Neural crest cell (in vitro differentiated cells): ENCODE measurements at places on chromosomes 6 and 20.

DNA sequence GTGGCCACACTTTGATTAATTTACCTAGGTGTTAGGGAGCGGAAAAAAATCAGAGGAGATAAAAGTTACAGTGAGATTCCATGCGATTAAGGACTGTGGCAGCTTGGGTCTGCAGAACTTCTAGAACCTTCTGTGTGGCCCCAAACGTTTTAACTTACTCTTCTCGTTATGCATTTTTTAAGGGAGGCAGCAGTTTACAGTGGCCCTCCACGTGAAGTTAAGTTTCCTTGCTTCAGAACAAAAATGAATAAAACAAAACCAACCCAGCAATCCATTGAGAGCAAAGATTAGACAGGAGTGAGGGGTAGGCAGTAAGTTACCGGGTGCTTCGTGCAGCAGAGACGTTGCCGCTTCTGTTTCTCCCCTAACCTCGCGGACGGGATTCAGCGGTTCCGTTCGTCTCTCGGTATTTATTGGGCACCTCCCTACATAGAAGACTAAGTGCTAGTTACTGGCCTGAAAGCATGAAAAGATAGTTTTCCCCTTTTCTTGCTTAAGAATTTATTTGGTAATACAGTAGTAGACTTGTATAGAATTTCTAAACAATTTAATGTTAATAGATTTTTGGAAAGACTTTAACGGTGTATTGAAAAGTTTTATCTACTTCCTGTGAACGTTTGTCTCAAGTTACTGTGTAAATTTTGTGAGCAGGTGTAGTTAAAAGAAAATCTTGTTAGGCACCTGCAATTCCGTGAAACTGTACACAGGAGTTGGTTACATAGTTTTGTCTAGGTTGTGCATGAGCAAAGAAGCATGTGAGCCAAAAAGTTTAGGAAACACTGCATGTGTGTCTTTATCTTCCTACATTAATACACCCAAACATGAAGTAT, 1.1 kb downstream of the BAG2 start:
- peak overlapping the region; percentile 94 for H3K27ac ChIP-seq
- no peak for DNase-seq
- H3K36me3 ChIP-seq, result no peaks in the 10 kb centered on the region
- peak overlapping the region; percentile 87 for H3K4me3 ChIP-seq
- H3K4me1 ChIP-seq, result peaks cover 30% of the 10 kb centered on the region

- no peak overlapping the region for H3K4me3 ChIP-seq
- H3K27me3 ChIP-seq, result no peaks in the 10 kb centered on the region
Observed at GRCh38 chr6:139443231-139444112, 69.0 kb upstream of the CITED2 start.

DNA sequence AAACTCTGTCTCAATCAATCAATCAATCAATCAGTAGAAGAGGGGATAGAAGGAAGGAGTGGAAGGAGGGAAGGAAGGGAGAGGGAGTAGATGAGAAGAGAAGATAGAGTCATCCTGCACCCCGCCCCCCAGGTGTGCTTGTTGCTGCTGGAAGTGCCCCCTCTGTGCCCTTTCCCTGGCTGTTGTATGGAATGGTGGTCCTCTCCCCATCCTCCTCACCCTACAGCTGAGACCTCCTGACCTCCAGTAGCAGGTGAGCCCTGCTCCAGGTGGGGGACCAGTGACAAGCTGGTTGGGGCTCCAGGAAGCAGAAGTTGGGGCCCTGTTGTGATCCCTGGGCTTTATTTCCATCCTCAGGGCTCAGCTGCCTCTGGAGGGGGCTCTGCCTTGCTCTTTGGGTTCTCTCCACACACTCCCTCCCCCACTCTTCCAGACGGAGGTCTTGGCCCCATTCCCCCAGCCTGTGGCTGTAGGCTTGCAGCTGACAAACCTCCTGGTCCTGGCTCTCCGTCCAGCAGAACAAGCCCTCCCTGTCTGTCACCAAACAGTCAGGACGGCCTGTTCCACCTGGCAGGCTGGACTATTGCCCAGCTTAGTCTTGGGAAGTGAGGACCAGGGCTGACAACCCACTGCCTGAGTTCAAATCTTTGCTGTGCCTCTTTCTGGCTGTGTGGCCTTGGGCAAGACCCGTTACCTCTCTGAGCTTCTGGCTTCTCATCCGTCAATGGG, 26.0 kb upstream of the SCRT2 start:
- peaks cover 8% of the 10 kb centered on the region for H3K27me3 ChIP-seq
- H3K4me3 ChIP-seq, result no peak overlapping the region
- no peak overlapping the region for H3K27ac ChIP-seq
- peaks cover 15% of the 10 kb centered on the region for H3K4me1 ChIP-seq

DNA sequence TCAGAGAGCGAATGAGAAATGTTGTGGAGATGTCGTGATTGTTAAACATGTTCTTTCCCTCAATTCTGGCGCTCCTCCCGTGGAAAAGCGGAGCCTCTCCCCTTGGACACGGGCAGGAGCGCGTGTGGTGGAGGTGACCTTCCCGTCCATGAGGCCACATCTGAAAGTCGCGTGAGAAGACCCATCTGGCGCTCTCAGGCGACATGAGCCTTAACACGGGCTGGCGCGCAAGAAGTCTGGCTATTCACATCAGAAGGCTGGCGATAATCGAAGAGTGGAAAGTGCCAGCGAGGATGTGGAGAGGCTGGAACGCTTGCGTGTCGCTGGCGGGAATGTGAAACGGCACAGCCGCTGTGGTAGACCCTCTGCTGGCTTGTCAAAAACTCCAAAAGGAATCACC, 341.3 kb downstream of the ZFAND3 start:
- no peak for DNase-seq
- H3K27me3 ChIP-seq, result no peaks in the 10 kb centered on the region
- peaks cover 31% of the 10 kb centered on the region for H3K36me3 ChIP-seq
- peak overlapping the region; percentile 6 for H3K4me3 ChIP-seq
- H3K4me1 ChIP-seq, result peaks cover 4% of the 10 kb centered on the region

DNA sequence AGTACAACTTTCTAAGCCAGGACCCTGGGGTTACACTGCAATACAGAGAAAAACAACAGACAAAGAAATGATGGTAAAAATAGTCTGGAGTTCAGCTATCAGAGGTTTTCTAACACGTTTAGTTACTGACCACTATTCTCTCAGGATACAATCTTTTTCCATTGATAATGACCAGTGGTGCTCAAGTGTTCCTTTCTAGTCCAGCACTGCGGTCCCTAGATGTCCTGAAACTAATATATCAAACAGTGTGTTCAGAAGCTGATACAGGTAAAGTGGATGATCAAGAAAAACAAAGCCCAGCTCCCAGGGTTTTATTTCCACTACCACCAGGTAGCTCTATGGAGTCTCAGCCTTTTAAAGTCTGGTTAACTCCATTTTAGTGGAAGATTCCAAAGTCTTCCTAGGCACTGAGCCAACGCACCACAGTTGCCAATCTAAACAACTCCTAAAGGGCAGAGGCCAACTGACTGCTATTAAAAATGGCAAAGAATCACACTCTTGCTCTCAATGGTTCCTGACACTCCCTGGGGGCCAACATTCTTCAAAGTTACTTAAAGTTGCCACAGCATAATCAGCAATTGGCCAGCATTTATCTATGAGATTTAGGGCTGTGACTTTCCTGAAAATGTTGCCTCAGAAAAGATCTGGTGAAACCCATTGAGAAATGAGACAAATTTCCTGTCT, 38.2 kb downstream of the DZANK1 start:
- H3K4me3 ChIP-seq, result no peak overlapping the region
- DNase-seq, result no peak
- no peaks in the 10 kb centered on the region for H3K27me3 ChIP-seq
- no peaks in the 10 kb centered on the region for H3K4me1 ChIP-seq

DNA sequence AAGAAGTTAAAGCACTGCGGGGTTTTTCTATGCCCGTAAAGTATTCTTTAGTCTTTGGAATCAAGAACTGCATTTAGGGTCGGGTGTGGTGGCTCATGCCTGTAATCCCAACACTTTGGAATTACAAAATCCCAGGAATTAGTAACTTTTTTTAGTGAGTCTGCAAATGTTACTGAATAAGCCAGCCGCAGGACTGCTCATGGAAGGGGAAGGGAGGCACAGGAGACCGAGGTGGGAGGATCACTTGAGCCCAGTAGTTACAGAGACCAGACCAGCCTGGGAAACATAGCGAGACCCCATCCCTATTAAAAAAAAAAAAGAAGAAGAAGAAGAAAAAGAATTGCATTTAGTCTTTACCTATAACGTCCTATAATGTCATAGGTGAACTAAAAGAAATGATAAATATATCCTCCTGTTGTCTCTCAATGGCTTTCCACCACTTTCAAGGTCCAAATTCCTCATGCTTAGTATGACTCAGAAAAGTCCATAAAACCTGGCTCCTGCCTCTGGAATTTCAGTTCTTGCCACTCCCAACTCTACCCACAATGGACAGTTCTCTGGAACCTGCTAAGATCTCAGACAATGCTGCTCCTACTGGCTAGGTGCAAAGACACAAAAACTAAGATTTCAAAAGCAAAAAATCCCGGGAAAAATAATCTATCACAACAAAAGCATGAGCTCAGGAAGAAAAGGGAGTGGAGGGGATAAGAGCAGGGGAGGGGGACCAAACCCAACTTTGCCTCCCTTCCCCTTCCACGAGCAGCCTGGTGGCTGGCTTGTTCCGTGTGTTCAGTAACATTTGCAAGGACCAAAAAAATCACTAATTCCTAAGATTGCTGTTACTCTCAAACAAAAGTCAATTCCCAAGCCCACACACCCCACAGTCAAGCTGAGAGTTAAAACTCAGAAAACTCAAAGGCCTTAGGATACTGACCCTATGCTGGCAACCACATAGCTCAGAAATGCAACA, 39.0 kb downstream of the B4GALT5 start:
- DNase-seq, result no peak
- H3K4me3 ChIP-seq, result no peak overlapping the region
- peaks cover 63% of the 10 kb centered on the region for H3K4me1 ChIP-seq
- no peaks in the 10 kb centered on the region for H3K27me3 ChIP-seq
- H3K27ac ChIP-seq, result peak overlapping the region; percentile 52
- H3K36me3 ChIP-seq, result no peaks in the 10 kb centered on the region

GRCh38 chr6:33654831-33655554, 33.9 kb downstream of the ITPR3 start:
- H3K27me3 ChIP-seq, result no peaks in the 10 kb centered on the region
- H3K27ac ChIP-seq, result no peak overlapping the region
- H3K4me3 ChIP-seq, result no peak overlapping the region
- peaks cover 15% of the 10 kb centered on the region for H3K4me1 ChIP-seq
- DNase-seq, result no peak

GRCh38 chr20:57999465-58000111, 228.9 kb downstream of the ANKRD60 start:
- peaks cover 35% of the 10 kb centered on the region for H3K27me3 ChIP-seq
- DNase-seq, result no peak
- peak overlapping the region; percentile 35 for H3K27ac ChIP-seq
- H3K4me1 ChIP-seq, result peaks cover 20% of the 10 kb centered on the region
- H3K4me3 ChIP-seq, result peak overlapping the region; percentile 9

GRCh38 chr6:43865932-43866645, 96.1 kb downstream of the VEGFA start:
- no peaks in the 10 kb centered on the region for H3K36me3 ChIP-seq
- H3K4me3 ChIP-seq, result no peak overlapping the region
- no peak for DNase-seq
- H3K4me1 ChIP-seq, result peaks cover 4% of the 10 kb centered on the region
- peaks cover 6% of the 10 kb centered on the region for H3K27me3 ChIP-seq

DNA sequence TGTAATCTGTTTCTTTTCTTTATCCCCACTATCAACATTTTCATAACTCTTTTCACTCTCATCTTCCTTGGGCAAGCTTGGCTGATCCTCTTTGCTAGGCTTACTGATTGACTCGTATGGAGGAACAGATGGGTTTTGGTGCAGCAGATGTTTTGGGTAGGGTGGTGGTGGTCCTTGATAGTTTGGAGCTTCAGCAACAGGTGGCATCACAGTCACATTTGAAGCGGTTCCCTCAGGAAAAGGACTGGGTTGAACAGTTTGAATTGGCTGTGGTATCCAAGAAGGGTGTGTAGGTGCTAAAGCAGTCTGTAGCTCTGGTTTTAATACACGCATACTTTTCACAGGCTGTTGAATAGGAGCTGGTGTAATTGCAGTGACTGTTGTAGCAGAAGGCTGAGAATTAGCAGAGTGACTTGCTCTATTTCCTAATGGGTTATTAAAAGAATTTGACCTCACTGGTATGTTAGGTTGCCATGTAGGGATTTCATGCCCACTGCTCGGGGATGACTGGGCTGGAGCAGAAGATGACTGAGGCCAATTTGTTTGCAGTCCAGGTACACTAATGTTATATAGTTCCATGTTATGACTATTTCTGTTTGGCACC, 34.5 kb downstream of the LATS1 start:
- no peak for DNase-seq
- no peak overlapping the region for H3K27ac ChIP-seq
- no peaks in the 10 kb centered on the region for H3K4me1 ChIP-seq
- H3K27me3 ChIP-seq, result no peaks in the 10 kb centered on the region
- no peak overlapping the region for H3K4me3 ChIP-seq

DNA sequence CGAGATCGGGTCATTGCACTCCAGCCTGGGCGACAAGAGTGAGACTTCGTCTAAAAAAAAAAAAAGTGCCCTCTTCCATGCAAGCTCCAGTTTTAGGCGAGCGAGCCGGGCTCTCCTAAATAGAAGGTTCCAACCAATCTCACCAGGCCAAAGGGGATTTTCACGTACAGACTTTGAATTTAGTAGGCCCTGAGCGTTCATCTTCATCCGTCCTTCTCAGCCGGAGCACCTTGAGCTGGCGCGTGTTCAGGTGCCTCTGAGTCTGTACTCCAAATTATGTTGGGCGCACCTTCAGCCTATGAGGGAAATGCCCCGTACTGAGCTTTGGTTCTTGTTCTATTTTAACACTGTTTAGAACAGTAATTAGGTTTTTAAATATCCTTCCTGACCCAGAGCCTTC, 817 bp upstream of the TAP2 start:
- H3K4me3 ChIP-seq, result peak overlapping the region; percentile 64
- peaks cover 19% of the 10 kb centered on the region for H3K4me1 ChIP-seq
- H3K27me3 ChIP-seq, result peaks cover 41% of the 10 kb centered on the region
- H3K36me3 ChIP-seq, result peaks cover 4% of the 10 kb centered on the region

GRCh38 chr20:55266361-55266760, 739.0 kb downstream of the CBLN4 start:
- peaks cover 9% of the 10 kb centered on the region for H3K27me3 ChIP-seq
- no peak overlapping the region for H3K4me3 ChIP-seq
- no peak for DNase-seq
- no peaks in the 10 kb centered on the region for H3K4me1 ChIP-seq

GRCh38 chr6:8193541-8193940, 91.2 kb upstream of the EEF1E1 start:
- no peaks in the 10 kb centered on the region for H3K36me3 ChIP-seq
- H3K27me3 ChIP-seq, result no peaks in the 10 kb centered on the region
- no peak overlapping the region for H3K4me3 ChIP-seq
- DNase-seq, result no peak
- H3K27ac ChIP-seq, result no peak overlapping the region

DNA sequence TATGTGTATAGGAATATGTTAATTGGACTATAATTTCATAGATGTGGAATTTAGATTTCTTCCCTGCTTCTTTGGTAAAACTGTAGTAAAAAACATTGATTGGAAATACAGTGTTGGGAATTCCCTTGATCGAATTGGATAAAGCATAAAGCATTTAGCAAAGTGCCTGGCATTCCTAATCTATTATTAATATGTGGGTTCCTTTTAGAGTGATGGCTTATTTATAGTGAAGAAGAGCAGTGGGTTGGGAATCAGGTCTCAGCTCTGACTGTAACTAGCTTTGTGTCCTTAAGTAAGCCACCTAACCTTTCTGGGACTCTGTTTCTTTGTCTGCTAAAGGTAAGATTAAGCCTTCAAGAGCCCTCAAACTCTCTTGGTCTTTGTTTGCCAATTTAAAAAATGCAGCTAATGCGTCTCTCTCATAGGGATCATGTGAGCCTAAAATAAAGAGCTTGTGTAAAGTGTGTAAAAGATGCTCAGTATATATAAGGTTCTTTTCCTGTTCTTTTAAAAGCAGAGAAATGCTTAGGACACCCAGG, 53.3 kb downstream of the KCNS1 start:
- peaks cover 40% of the 10 kb centered on the region for H3K4me1 ChIP-seq
- H3K4me3 ChIP-seq, result no peak overlapping the region
- no peak for DNase-seq
- H3K27me3 ChIP-seq, result no peaks in the 10 kb centered on the region
- no peak overlapping the region for H3K27ac ChIP-seq
- H3K36me3 ChIP-seq, result no peaks in the 10 kb centered on the region
